Esophagus muscularis mucosa (tissue), 4 donors: ENCODE measurements at places on chromosomes 12 and 14. TPM values are rescaled to one million over a fixed set of nuclear protein-coding genes. Genes with fewer than 3 reads are reported as not detected.

GRCh38 chr12:28415755-28416154, 225.5 kb downstream of the CCDC91 start:
- H3K27me3 ChIP-seq: no peaks in the 10 kb centered on the region
- H3K27ac ChIP-seq: no peak overlapping the region
- H3K4me3 ChIP-seq: no peak overlapping the region
- H3K36me3 ChIP-seq: no peaks in the 10 kb centered on the region
- no peak for DNase-seq

The KRT71 gene
- not detected for total RNA-seq

GRCh38 chr12:112927475-112927874, 10.8 kb upstream of the OAS3 start:
- no peak overlapping the region for H3K4me3 ChIP-seq
- no peaks in the 10 kb centered on the region for H3K36me3 ChIP-seq
- no peak overlapping the region for H3K27ac ChIP-seq
- H3K27me3 ChIP-seq: no peaks in the 10 kb centered on the region

DNA sequence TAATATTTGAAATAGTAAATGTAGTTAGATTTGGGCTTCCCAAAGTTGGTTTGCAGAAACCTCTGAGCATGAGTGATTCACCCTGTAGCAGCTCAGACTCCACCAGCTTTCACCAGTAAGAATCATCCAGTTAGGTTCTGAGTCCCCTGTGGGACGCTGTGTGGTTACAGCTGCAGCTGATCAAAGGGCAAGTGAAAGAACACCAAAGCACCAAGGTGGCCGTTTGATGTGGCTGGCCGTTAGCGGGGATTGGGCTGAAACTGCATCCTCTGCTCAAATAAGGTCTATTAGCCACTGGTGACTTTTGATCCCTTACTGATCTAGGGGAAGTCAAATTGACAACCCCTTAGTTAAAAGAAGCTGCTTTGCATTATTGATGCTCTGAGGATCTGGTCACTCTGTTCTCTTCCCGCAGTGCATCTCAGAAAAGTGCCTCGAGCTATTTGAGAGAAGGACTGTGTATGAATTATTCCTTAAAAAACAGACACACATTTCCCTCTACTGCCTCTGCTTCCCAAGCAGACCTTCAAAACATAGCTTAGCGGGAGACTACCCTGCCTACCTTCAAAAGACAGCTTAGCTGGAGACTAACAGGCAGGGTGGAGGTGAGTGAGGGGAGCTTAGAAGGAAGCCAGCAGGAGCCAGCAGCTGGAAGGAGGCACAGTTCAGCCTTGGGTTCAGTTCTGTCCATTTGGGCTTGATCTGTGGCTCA, 3.7 kb downstream of the ABHD12B start:
- no peak overlapping the region for H3K4me3 ChIP-seq
- no peak for DNase-seq
- no peak overlapping the region for H3K27ac ChIP-seq
- peaks cover 15% of the 10 kb centered on the region for H3K27me3 ChIP-seq
- H3K36me3 ChIP-seq: no peaks in the 10 kb centered on the region

- no peaks in the 10 kb centered on the region for H3K27me3 ChIP-seq
- peaks cover 22% of the 10 kb centered on the region for H3K4me1 ChIP-seq
- no peaks in the 10 kb centered on the region for H3K36me3 ChIP-seq
- peak overlapping the region; percentile 84 for H3K27ac ChIP-seq
Measured at GRCh38 chr14:103848175-103849077, 1.1 kb upstream of the PPP1R13B start.

DNA sequence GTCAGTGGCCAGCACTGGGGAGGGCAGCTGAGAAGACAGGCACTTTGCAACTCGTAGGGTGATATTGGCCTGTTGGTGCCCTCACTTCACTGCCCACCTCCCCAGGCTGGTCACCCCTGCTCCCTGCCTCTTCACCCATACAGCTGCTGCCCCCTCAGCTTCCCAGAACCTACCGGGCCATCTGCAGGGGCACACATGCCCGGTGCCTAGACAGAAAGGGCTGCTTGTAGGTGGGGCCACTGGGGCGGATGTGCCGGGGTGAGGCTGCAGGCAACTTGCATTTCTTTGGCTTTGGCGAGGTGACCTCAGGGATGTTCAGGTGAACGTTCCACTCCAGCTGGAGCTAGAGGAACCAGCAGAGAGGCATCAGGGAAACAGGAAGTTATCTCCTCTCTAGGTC, 17.2 kb downstream of the FAM186B start:
- H3K36me3 ChIP-seq: no peaks in the 10 kb centered on the region
- DNase-seq: no peak
- no peak overlapping the region for H3K4me3 ChIP-seq
- H3K27ac ChIP-seq: no peak overlapping the region

GRCh38 chr12:68861890-68862289, 53.9 kb downstream of the MDM2 start:
- no peak overlapping the region for H3K4me3 ChIP-seq
- no peak overlapping the region for H3K27ac ChIP-seq
- H3K36me3 ChIP-seq: no peaks in the 10 kb centered on the region
- peak; percentile 12 for DNase-seq

GRCh38 chr12:119942386-119942785, 46.6 kb upstream of the BICDL1 start:
- H3K27me3 ChIP-seq: peaks cover 25% of the 10 kb centered on the region
- H3K27ac ChIP-seq: no peak overlapping the region
- H3K36me3 ChIP-seq: no peaks in the 10 kb centered on the region
- no peaks in the 10 kb centered on the region for H3K4me1 ChIP-seq

DNA sequence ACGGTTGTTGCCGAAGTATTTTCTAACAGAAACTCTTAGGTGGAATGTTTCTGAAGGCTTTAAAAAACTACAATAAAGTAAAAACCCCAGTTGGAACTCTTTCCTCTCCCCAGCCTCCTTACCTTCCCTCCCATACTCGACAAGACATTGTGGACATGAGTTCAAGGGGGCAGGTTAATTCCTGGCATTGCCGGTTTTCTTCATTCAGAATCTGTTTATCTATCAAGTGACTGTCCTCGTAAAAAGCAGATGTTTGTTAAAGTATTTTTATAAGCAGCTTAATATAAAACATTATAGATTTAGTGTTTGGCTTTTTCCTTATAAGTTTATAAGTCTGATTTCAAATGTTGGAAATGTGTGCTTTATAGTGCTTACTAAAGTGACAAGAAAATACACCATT, 30.7 kb downstream of the PARP11 start:
- no peak overlapping the region for H3K4me3 ChIP-seq
- DNase-seq: no peak
- H3K4me1 ChIP-seq: no peaks in the 10 kb centered on the region
- H3K27me3 ChIP-seq: no peaks in the 10 kb centered on the region
- no peak overlapping the region for H3K27ac ChIP-seq

- DNase-seq: no peak
- H3K36me3 ChIP-seq: no peaks in the 10 kb centered on the region
- no peak overlapping the region for H3K4me3 ChIP-seq
Measured at GRCh38 chr12:42960087-42960527, 370.6 kb upstream of the PRICKLE1 start.

The OR6C70 gene
- total RNA-seq: not detected

- no peak for DNase-seq
- H3K4me3 ChIP-seq: no peak overlapping the region
- H3K27ac ChIP-seq: peak overlapping the region; percentile 90
- H3K4me1 ChIP-seq: peaks cover 9% of the 10 kb centered on the region
- H3K27me3 ChIP-seq: no peaks in the 10 kb centered on the region
Measured at GRCh38 chr14:96042248-96042930, 3.2 kb downstream of the C14orf132 start.

GRCh38 chr14:105135700-105136395, 32.7 kb downstream of the JAG2 start:
- H3K4me1 ChIP-seq: no peaks in the 10 kb centered on the region
- DNase-seq: no peak
- no peak overlapping the region for H3K4me3 ChIP-seq
- no peaks in the 10 kb centered on the region for H3K27me3 ChIP-seq
- H3K36me3 ChIP-seq: peaks cover 3% of the 10 kb centered on the region

- H3K4me1 ChIP-seq: peaks cover 21% of the 10 kb centered on the region
- no peak for DNase-seq
- peaks cover 39% of the 10 kb centered on the region for H3K27me3 ChIP-seq
- no peak overlapping the region for H3K27ac ChIP-seq
- H3K4me3 ChIP-seq: no peak overlapping the region
- H3K36me3 ChIP-seq: no peaks in the 10 kb centered on the region
Measured at GRCh38 chr12:6703631-6704030, 3.0 kb upstream of the PIANP start.

The STRAP gene
- 74.6 TPM for total RNA-seq

The SERPINA5 gene
- total RNA-seq: 5.1 TPM

DNA sequence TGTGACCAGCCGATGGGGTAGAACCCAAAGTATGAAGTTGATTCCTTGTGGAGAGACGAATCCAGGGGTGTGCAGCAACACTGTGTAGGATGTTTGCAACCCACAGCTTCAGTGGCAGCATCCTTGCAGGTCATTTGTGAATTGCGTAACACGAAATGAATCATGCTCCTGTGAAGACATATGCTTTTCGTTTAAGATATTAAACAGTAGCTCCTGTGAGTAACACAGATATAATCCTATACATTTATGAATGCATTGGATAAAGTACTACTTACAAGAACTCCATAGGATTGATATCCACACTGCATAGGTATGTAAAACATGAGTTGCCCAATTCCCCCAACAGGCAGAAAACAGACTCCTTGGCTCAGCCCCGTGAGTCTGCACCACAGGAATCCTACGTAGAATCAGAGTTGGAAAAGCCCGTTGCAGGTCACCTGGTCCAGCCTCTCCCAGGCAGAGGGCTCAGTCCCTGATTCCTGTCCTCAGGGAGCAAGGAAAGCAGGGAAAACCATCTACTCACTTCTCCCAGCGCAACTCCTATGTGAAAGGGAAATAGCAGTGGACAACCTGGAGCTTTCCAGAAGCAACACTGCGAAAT, 75.8 kb downstream of the GPATCH2L start:
- H3K27me3 ChIP-seq: no peaks in the 10 kb centered on the region
- no peak overlapping the region for H3K4me3 ChIP-seq
- H3K27ac ChIP-seq: no peak overlapping the region
- no peaks in the 10 kb centered on the region for H3K36me3 ChIP-seq
- no peak for DNase-seq

DNA sequence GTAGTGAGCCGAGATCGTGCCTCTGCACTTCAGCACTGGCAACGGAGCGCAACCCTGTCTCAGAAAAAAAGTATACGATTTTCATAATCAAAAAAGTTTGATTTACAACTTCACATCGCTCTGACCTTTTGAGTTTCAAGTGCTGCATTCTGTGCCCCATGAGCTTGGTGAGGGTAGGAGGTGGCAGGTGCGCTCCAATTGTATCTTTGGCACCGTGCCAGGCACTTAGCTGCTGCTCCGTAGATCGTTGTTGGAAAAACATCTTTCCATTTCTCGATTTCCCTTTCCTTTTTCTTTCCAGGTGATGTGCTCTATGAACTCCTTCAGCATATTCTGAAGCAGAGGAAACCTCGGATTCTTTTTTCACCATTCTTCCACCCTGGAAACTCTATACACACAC, 203.7 kb downstream of the ETV6 start:
- H3K36me3 ChIP-seq: peaks cover 5% of the 10 kb centered on the region
- H3K4me3 ChIP-seq: no peak overlapping the region
- DNase-seq: no peak
- no peaks in the 10 kb centered on the region for H3K27me3 ChIP-seq

DNA sequence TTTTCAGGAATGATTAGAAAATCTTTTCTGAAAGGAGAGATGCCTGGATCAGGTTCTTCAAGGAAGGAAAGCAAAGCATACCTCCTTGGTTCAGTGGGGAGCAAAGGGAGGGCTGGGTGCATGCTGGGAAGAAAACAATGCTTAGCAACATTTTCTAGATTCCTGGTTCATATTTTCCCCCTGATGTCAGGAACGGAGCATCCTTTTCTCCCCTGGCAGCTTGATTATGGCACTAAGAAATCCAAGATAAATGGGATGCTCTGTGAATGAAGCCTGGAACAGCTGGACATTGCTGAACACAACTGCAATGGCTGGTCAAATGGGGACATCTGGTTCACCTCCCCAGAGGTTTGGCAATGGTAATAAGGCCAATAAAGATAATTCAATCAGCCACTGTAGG, 50.9 kb downstream of the KCNA5 start:
- H3K27me3 ChIP-seq: no peaks in the 10 kb centered on the region
- DNase-seq: peak; percentile 34
- H3K4me3 ChIP-seq: no peak overlapping the region
- H3K4me1 ChIP-seq: no peaks in the 10 kb centered on the region

The TAS2R19 gene
- 1.4 TPM for total RNA-seq

GRCh38 chr12:7129872-7130691, at the start of gene CLSTN3:
Gene CLSTN3, plus strand, starts transcription at chr12:7130371. Its CDS starts 278 bp downstream, at chr12:7130649.
- peak within 1 kb of the TSS; percentile 78 for H3K27ac ChIP-seq
- H3K27me3 ChIP-seq: no peaks in the 10 kb centered on the region
- H3K4me3 ChIP-seq: peak within 1 kb of the TSS; percentile 73

The DLK1 gene
- not detected for total RNA-seq

The CHMP4A gene
- 75.4 TPM for total RNA-seq

- H3K4me1 ChIP-seq: no peaks in the 10 kb centered on the region
- no peak for DNase-seq
- no peaks in the 10 kb centered on the region for H3K27me3 ChIP-seq
- H3K4me3 ChIP-seq: no peak overlapping the region
Measured at GRCh38 chr14:53772936-53773335, 183.7 kb downstream of the BMP4 start.

DNA sequence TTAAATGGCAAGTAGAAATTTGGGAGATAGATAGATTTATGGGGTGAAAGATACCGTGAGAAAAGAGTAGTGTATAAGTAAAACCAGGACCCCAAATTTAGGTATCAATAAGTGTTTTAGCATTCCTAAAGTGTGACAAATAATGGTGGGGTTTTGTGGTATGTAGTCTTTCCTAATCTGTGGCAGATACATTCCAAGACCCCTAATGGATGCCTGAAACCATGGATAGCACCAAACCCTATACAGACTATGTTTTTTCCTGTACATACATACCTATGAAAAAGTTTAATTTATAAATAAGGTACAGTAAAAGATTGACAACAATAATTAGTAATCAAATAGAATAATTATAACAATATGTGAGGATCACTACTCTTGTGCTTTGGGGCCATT, 14.4 kb upstream of the TCP11L2 start:
- H3K4me3 ChIP-seq: no peak overlapping the region
- H3K4me1 ChIP-seq: no peaks in the 10 kb centered on the region
- no peaks in the 10 kb centered on the region for H3K27me3 ChIP-seq
- no peak for DNase-seq

DNA sequence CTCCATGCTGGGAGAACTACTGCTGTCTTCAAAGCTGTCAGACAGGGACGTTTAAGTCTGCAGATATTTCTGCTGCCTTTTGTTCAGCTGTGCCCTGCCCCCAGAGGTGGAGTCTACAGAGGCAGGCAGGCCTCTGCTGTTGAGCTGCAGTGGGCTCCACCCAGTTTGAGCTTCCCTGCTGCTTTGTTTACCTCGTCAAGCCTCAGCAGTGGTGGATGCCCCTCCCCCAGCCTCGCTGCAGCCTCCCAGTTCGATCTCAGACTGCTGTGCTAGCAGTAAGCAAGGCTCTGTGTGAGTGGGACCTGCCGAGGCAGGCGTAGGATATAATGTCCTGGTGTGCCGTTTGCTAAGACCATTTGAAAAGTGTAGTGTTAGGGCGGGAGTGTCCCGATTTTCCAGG, 31.4 kb upstream of the RFX4 start:
- DNase-seq: no peak
- no peak overlapping the region for H3K4me3 ChIP-seq
- H3K36me3 ChIP-seq: no peaks in the 10 kb centered on the region
- H3K4me1 ChIP-seq: no peaks in the 10 kb centered on the region
- no peak overlapping the region for H3K27ac ChIP-seq
- no peaks in the 10 kb centered on the region for H3K27me3 ChIP-seq

The DPPA3 gene
- not detected for total RNA-seq
